ENCODE measurements at places on chromosomes 5 and 9.

DNA sequence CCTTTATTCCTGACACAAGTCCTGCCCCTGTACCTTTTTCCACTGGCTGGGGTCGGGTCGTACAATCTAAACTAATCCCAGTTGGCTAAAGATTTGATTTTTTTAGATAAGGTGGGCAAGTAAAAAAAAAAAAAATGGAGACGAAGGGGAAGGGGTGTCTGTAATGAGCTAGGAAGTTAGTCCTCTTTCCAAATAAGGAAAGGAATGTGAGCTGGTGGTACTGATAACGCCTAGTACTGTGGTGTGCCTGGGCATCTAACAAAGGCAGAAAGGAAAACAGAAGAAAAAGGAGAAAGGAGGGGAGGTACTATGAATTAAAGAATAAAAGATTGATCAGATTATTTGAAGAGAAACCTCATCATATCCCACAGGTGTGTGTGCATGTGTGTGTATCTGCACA lies 21.3 kb downstream of the PRDM9 start:
- no peak for DNase-seq

- DNase-seq, result no peak
Observed at GRCh38 chr9:122191584-122191983, 31.9 kb downstream of the MORN5 start.

GRCh38 chr9:111533099-111533790 lies 8.3 kb downstream of the ZNF483 start:
- DNase-seq, result no peak

DNA sequence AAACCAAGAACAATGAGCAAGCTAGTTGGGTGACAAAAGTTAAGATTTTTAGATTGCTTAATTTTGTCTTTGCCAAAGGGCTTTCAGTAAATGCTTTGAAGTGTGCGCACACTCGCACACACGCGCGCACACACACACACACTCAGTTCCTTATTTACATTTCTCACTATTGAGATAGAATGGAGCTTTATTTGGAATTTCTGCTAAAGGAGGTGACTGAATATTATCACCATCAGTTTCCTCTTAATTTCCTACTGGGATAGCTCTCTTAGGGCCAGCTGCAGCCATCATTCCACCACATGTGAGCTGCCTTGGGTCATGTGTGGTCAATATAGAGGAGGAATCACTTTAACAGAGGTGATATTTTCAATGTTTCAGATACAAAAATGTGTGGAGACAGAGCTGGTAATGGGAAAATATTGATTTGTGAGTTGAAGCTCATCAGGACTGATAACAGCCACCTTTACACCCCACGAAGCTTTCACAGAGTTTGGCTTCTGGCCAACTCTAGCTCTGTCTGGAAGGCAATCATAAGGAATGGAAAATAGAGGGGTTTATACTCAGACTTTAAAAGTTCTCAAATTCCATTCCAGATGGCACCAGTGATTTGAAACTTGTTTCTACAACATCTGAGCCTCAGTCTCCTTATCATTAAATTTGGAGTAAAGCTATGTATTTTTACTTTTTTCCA lies 99.9 kb downstream of the MACIR start:
- DNase-seq, result no peak

GRCh38 chr5:102307232-102307631 lies 11.1 kb upstream of the SLCO4C1 start:
- no peak for DNase-seq

- DNase-seq, result no peak
Observed at GRCh38 chr9:13361076-13361475, 81.6 kb upstream of the MPDZ start.

DNA sequence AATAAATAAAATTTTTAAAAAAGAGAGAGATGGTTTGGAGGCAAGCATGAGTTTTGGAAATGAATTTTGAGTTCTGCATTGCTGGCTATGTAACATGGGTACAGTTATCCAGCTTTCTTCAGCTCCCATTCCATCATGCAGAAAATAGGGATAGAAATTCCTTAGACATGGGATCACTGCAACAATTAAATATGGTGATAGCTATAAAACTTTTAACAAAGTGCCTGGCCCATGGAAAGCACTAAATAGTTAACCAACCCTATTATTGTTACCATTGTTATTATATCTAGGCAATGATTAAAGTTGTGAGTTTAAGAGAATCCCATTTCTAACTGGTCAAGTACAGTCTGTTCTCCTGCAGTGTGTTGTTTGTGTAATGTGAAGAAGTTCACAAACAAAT lies 115.4 kb upstream of the GAS1 start:
- DNase-seq, result no peak

DNA sequence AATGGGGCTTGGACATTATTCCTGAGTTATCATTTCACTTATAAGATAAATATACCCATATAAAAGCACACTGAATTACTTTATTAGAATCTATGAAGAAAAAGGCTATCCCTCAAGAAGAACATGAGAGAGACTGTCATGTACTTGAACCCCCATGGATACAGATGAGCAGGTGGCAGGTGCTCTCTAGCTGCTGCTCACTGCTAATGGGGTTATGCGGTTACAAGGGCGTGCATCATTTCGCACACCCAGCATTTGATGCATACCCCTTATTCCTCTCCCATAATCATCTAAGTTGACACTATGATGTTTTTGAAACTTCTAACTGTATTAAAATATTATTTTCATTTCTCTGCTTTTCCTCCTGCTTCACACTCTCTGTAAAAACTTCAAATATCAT lies 16.4 kb downstream of the ITK start:
- peak; percentile 63 for DNase-seq
